ENCODE measurements at places on chromosomes 1 and 21.

DNA sequence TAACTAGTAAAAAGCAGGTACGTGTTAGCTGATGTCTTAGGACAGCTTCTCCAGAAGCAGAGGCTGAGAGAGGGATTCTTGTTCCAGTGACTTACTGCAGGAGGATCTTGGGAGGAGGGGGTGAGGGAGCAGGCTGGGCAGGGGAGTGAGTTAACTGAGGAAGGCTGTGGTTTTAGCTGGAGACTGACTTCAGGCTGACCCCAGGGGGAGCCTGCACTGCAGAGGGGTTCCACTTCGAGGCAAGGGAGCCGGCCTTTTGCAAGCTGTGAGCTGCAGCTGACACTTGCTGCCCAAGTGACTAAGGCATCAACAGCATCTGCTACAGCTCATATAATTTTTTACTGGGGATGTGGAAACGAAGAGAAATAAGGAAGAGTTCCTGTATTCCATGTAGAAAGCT lies 50.4 kb upstream of the SOD1 start:
- no peak for DNase-seq

GRCh38 chr1:156412653-156413321 lies 43.8 kb downstream of the RHBG start:
- no peak for DNase-seq

DNA sequence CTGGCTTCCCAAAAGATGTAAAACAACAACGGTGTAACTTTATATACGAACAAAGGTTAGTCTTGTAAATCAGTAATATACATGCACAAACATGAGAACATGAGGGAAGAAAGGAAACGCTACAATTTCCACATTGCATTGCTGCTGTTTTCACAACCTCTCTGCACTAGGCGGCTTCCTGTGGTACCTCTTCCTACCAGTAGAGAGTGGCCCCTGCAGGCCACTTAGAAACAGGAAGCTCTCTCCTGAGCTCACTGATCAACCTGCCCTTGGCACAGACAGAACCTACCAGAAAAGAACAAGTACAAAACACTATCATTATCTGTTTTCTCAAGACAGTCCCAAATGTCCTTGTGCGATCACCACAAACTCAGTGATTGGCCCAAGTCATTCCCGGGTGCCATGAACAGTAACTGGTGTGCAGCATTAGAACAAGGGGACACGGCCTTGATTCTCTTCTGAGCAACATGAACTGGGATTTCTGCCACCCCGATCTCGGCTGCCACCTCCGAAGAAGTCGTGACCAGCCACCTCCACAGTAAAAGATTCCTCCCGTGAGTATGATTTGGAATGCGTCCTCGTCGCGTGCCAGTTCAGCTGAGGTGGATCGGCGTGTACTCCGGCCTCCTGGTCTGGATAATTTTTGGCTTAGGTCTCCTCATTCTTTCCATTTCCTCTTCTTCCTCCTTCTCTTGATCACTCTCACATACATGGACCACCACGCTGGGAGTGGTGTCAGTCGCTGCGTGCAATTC lies 5.7 kb upstream of the KCNE1 start:
- no peak for DNase-seq

- no peak for DNase-seq
Measured at GRCh38 chr1:63408331-63408730, 40.9 kb downstream of the ALG6 start.

DNA sequence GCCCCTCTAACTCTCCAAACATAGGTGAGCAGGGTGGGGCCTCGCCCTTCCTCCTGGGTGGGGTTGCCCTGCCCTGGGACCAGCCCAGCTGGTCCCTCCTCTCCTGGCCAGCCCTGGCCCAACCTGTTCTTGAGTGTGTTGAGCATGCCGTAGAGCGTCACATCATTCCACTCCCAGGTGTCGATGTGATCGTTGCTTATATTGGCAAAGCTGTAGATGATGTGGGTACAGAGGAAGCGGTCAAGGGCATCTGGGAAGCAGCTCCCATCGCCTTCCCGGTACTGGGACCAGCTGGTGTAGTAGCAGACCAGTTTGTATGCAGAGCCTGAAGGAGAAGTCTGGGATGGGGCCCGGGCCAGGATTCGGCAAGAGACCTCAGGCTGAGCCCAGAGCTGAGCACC lies 1.4 kb downstream of the CHI3L1 start:
- DNase-seq, result no peak

DNA sequence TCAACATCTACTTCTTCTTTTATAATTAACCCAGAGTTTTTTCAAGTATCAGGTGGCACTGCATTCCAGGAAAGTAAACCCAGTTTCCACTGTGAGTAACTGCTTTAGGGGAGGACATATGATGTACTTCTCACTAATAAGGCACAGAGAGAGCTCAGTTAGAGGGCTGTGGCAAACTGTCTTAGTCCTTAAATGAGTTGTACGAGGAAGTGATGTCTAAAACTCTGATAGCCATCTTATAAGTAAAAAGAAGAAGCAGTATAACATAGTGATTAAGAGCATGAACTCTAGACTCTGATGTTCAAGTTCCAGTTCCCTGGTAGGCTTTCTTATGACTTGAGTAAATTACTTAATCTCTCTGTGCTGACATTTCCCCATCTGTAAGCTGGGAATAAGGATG lies 58.7 kb upstream of the PTGS2 start:
- DNase-seq, result no peak

DNA sequence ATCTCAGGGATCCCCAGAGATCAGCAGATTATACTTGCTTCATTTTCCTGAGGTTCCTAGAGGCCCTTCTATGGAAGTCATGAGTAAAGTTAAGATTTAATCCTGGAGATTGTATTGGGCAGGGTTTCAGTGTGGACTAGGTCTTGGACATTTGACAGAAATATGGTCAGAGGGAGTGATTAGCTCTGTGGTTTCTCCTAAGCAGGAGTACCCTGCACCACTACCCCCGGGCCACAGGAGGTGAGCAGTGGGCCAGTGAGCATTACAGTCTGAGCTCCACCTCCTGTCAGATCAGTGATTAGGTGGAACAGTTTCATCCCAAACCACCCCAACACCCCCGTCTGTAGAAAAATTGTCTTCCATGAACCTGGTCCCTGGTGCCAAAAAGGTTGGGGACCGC lies 43.2 kb downstream of the PHACTR4 start:
- DNase-seq, result no peak

DNA sequence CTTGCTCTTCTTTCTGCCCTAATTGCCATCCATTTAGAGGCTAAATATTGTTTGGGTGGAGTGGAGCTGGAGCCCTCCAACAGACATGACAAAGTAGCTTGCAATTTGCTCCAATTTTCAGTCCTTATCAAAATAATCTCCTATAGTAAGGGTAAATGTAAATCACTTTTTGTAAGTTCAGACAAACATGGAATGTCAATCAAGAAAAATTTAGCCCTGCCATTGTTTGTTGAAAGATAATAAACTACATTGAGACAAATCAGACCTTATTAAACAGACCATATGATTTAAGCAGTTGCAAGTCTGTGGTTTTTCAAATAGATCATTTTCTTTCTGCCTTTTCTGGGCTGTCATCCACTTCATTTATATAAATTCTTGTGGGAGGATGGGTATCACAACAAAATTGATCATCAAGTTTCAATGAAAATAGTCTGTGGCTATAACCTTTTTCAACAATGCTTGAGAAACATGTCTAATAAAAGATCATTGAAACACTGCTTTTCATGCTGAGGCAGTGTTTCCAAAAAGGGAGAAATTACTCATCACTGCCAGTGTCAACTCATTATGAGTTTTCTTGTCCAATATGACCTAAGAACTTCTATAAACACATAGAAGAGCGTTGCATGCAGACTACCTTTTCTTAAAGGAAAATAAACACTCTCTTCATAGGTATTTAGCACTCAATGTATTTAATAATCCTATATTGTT lies 1152.0 kb upstream of the B3GALT2 start:
- no peak for DNase-seq

DNA sequence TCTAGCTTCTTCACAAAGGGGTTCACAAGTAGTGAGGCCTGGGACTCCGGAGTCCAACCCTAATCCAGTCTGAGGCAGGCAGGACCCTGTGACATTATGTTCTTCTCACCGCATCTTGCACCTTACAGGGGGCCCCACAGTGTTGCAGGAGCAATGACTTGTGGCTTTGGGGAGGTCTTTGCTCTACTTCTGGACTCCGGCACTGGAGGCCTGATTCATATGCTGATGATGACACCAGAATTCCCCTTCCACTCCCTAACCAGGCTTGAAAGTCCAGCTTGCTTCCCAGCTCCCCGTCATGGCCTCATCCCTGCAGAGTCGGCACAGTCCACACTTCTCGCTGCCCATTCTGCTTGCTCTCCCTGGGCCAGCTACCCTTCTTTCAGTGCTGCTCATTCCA lies 96.3 kb upstream of the SLC44A3 start:
- DNase-seq, result no peak

- DNase-seq, result no peak
Measured at GRCh38 chr1:17890056-17890814, 135.1 kb downstream of the ACTL8 start.

DNA sequence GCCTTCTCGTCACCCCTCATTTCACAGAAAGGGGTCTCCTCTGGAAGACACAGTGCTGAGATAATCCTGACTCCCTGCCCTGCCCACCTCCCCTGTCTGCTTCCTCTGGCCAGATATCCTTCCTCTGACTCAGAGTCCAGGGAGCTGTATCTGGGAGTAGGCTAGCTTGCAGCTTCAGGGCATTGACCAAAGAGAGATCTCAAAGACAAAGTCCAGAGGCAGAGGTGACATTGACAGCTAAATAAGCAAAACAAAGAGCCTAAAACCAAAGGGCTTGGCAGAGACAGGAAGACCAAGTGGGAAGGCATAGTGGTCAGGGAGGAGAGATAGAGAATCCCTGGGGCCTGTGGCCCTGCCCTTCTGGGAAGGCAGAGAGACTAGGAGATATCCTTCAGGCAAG lies 64.9 kb downstream of the TNR start:
- DNase-seq, result no peak

Measured in HCT116 (cell line).